ENCODE measurements at places on chromosomes 1 and 21. TPM values are rescaled to one million over a fixed set of nuclear protein-coding genes. Genes with fewer than 3 reads are reported as not detected.
A peak's percentile ranks its signal among the peaks of the same experiment; 100 is the strongest.

- DNase-seq, result no peak
Measured at GRCh38 chr1:29754573-29755375, 518.5 kb downstream of the PTPRU start.

- no peak for DNase-seq
Measured at GRCh38 chr1:160544647-160545046, 21.6 kb upstream of the SLAMF6 start.

- DNase-seq, result no peak
Measured at GRCh38 chr1:41486371-41487125, 2.1 kb upstream of the EDN2 start.

DNA sequence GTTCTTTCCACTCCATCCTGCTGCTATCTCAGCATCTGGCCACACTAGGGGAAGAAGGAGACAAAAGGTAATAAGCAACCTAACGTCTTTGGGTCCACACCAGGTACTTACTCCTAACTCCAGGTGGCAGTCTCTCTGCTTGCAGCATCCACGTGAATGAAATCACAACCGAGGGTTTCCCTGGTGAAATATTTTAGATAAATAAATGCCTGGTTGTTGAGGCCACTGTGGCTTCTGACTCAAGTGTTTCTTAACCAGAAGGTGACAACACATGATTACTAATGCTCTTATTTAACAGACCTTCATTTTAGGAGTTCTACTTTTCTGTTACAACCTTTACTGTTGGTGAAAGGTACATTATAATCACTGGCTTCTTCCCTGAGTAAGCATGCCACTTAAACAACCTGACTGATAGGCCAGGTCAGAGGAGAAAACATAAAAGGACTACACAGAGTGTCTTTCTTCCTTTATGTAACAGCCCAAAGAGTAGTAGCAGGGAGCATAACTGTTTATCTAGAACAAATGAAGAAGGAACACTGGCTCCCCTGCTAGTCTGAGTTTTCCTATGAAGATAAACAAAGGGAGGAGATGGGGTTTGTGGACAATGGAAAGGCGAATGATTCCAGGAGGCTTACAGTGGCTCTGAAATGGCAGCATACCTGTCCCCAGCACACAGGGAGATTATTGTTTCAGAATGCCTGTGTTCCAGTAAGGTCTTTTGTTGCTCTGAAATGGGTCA is 59.9 kb downstream of the SYT6 start:
- DNase-seq, result peak; percentile 65

- DNase-seq, result no peak
Measured at GRCh38 chr1:40845895-40846294, 16.3 kb downstream of the CITED4 start.

DNA sequence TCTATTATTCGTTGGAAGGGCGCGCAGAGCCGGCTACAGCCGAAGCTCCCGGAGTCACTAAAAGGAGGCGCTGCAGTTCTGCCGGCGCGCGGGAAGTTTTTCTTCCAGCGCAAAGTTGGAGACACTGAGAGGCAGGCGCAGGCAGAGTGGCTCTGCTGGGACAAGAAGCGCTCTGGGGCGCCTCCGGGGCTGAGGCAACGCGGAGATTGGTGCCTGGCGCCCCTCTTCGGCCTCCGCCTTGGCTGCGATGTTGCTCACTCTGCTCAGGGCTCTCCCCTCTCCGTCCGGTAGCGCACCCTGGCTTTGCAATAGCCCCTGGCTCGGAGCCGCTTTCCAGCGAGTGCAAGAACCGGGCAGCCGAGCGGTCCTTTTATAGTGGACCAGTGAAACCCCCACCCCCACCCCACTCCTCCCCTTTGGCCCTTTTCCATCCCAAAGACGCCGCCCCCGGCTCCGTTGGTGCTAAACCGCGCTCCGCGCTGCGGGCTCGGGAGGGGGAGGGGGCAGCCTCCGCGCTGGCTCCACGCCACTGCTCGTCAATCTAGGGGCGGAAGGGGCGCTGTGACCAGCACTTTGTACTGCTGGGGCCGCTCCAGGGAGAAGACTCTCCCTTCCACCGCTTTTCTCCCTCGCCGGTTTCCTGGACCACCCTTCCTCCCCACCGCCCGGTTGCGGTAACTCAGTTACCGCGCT is at the start of gene ADAMTS1:
ADAMTS1 (minus strand) TSS at position 344 of the 693 bp plus-strand sequence. CDS start 455 bp downstream, outside the sequence.
- DNase-seq, result no peak

Gene AMY1C
- total RNA-seq, result not detected

Gene RPE65
- total RNA-seq, result not detected

Gene SPATA46
- total RNA-seq, result not detected

Gene AKR7A3
- 0.23 TPM for total RNA-seq

Gene F5
- total RNA-seq, result not detected

Measured in HT1080 (cell line).